ENCODE measurements at places on chromosomes 3 and 15.

- no peak for DNase-seq
Observed at GRCh38 chr3:20125289-20125688, 60.7 kb downstream of the SGO1 start.

DNA sequence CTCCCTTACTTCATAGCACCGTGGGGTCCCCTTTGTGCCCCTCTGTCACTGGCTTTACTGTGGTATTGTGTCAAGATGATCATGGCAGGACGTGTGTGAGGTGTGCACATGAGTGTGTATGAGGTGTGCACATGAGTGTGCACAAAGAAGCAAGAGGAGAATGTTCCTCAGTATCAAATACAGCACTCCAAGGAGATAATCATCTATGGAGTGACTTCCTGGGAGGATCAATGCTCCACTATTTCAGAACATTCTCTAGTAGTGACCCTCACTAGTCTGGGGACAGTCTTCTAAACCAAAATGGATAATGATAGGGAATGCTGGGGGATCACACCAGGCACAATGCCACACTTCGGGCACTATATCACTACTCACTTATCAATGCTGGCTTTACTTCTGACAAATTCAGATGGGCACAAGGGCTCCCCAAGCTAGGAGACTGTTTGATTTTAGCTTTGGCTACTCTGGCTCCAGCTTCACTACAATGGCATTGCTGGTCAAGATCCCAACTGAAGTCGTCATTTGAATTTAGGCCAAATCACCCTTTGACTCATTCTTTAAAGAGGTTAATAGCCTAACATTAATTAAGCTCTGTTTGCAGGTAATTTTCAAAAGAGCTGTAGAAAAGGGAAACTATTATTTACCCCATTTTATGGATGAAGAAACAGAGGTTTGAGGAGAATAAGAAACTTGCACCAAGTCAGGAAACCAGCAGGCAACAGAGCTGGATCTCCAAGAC is 124.1 kb downstream of the THRB start:
- DNase-seq: no peak

DNA sequence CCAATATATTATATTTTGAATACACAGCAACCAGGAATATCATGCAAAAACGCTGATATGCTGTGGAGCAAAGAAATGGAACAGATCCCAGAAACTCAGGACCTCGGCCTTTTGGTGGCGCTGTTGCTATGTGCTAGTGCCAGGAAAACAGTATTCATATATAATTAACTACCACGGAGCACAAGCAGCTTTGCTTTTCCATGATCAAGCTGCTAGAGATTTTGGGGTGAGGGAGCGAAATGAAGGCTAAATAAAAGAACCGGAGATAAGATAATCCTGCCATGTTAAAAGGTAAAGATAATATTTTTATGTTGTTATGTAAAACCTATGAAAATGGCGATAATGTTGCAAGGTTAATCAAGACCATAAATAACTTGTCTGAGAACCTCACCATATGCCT is 157.7 kb upstream of the FAM3D start:
- peak; percentile 44 for DNase-seq

DNA sequence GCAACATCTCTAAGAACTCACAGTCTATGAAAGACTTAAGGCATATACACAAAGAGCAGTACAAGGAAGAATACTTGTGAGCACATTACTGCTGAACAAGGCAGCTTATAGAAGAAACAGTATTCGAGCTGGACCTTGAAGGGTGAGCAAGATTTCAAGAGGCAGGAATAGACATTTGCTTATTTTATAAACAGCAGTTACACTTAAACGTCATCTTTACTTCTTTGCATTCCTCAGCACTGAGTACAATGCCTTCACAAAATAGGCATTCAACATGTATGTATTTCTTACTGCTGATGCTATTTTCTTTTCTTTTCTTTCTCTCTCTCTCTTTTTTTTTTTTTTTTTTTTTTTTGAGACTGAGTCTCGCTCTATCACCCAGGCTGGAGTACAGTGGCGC is 205.8 kb downstream of the ZIC4 start:
- DNase-seq: no peak

- DNase-seq: no peak
Observed at GRCh38 chr3:46931631-46932331, 44.8 kb downstream of the CCDC12 start.

DNA sequence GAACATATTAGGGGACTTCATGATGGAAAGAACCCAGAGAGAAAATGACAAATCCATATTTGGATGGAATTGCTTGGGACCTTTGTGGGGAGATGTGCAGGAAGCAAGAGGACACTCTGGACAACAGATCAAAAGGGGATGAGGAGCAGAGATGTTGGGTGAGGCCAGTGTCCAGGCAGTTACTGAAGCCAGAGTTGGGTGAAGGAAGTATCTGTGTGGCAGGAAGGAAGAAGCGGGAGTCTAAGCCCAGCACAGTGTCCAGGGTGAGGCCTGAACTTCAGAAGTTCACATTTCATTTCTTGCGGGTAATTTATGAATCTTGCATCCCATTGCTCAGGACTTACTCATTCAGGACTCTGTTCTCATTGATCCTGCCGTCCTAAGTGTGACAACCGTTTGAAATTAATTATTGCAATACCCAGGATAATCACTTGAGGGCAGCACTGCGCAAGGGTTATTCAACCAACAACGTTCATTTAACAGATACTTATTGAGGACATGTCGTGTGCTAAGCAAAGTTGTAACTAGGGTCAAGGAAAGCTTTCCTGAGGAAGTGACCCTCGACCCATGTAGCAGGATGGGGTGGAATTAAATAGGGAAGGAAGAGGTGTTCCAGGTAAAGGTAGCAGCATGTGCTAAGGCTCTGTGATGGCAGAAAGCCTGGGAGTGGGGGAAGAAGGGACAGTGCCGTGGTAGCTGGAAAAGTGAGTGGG is 61.3 kb upstream of the CMTM8 start:
- peak; percentile 63 for DNase-seq

- DNase-seq: no peak
Observed at GRCh38 chr3:194375473-194376240, 6.1 kb upstream of the LRRC15 start.

GRCh38 chr3:181839039-181839915 is 127.6 kb downstream of the SOX2 start:
- DNase-seq: peak; percentile 83

GRCh38 chr3:179615458-179616173 is 11.0 kb downstream of the NDUFB5 start:
- DNase-seq: no peak

DNA sequence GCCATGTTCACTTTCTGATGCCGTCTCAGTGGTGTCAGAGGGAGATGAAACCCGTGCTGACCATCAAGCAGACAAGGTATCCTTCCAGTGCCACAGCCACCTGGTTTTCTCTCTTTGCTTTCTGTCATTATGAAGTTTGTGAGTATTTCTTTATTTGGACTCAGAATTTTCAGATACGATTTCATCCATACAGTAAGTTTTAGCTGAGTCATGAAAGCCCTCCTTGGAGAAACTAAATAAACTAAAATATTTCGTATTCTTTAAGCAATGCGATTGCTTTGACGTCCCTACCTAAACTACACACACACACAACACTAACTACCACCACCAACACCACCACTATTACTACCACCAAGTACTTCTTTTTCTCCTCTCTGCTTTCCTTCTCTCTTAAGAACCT is 350.1 kb downstream of the NTRK3 start:
- DNase-seq: no peak

DNA sequence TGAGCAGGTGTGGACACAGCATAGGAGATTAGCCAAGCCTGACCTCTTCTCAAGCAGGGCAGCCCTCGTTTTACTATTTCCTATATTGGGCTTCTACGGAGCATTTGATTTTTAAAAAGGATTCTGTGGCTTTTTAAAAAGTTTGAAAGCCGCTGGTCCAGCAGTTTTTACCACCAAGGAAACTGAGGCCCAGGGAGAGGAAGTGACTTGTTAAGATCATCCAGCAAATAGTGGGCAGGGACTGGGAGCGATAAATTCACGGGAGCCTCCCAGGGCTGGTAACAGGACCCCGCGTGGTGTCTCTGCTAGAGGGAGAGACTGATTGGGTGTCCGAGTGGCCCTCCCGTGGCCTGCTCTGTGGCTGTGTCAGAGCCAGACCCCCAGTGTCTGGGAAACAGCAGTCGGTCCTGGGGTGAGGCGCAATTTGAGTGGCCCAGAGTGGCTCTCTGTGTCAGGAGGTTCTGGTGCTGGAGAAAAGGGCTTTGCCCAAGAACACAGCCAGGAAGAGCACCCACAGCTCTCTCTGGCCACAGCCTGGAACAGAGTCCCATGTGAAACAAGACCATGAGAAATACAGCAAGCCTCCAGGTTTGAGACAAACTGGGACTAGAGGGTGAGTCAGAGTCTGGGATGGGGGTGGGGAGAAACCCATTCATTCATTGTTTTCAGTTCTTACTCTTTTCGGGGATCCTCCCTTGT is 4.2 kb downstream of the FURIN start:
- DNase-seq: peak; percentile 17

- DNase-seq: no peak
Observed at GRCh38 chr15:101083336-101084045, 164.3 kb downstream of the LRRK1 start.

- DNase-seq: no peak
Observed at GRCh38 chr3:54784021-54784420, 143.8 kb downstream of the LRTM1 start.

GRCh38 chr3:29775340-29775739 is 494.5 kb downstream of the RBMS3 start:
- DNase-seq: peak; percentile 87

DNA sequence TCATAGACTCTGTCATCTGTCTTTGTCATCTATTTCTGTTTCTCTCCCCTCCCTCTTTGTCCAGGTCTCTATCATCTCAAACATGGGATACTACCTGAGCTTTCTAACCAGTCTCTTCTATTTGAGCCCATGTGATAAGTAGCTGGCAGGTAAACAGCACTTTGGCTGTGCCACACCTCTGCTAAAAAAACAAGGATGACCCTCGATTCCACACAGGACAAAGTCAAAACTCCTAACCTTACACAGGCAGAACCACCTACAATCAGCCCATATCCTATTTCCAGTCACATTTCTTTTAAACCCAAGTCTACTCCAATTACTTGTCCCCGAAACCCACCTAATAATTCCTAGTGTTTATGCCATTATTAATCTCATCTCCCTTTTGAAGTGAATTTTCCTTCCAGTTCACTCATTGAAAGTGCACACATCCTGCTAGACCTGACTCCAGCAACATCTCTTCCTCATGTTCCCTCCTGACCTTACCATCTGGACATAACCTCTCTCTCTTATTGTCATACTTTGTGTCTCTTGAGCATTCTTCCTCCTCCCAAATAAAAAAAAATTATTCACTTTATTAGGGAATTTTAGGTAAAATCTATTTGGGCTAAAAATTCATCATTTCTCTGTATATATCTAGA is 256.1 kb upstream of the ONECUT1 start:
- DNase-seq: no peak

- peak; percentile 40 for DNase-seq
Observed at GRCh38 chr3:193780810-193781478, 187.9 kb downstream of the OPA1 start.

GRCh38 chr3:193890016-193890897 is 245.7 kb upstream of the HES1 start:
- DNase-seq: no peak

DNA sequence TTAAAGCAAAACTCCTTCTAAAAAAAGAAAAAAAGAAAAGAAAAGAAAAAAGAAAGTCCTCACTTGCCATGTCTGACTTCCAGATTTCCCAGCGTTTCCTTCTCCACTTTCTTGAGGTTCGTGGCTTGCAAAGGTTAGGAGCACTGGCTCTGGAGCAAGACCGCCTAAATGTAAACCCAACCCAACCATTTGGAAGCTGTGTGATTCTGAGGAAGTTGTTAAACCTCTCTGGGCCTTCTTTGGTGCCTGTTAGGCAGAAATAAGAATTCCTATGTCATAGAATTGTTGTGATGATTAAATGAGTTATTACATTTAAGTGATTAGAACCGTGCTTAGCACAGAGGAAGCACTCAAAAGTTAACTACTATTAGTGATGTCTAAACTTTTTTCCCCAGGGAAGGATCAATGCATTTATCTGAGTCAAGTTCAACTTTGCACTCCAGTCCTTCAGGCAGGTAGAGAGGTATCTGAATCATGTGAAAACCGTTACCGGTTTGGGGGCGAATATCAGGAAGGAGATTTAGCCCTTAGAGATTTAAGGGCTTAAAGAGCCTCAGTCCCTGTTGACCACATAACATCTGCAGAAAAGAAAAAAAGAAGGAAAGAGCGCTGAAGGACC is 78.3 kb upstream of the HES1 start:
- DNase-seq: no peak

- DNase-seq: no peak
Observed at GRCh38 chr3:105537371-105538080, 170.8 kb downstream of the ALCAM start.

- DNase-seq: no peak
Observed at GRCh38 chr3:50390508-50391224, 31.3 kb upstream of the TMEM115 start.

DNA sequence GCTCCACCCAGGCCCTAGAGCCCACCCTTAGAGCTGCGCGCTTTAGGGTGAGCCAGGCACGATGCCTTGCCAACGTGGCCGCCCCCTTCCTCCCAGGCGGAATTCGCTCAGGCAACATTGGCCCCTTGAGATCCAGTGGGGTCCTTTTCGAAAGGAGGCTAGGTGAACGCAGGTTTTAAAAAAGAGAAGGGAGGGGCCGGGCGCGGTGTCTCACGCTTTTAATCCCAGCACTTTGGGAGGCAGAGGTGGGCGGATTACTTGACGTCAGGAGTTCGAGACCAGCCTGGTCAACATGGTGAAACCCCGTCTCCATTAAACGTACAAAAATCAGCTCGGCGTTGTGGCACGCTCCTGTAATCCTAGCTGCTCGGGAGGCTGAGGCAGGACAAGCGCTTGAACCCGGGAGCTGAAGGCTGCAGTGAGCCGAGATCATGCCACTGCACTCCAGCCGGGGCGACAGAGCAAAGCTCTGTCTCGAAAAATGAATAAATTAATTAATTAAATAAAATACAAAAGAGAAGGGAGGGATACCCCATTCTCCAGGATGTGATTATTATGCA is 984 bp upstream of the RPP25 start:
- no peak for DNase-seq

GRCh38 chr15:67914537-67915460 is 75.0 kb upstream of the RNU6-1 start:
- no peak for DNase-seq

GRCh38 chr3:124664804-124665203 is 65.4 kb upstream of the UMPS start:
- no peak for DNase-seq

DNA sequence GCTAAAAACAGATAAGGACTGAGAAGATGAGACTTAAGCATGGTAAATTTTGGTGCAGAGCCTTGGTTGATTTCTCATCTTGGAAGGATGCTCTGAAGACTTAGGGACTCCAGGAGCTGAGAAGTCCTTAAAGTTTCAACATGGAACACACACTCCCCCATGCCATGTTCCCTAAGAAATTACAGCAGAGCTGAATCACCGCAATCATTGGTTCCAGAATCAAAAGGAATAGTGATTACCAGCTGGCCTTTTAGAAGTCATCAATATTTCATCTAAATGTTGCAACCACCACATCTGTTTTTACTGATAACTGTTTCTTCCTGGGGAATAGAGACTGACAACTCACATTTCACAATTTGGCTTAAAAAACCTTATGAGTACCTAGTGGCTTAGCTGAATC is 229.3 kb downstream of the MINAR1 start:
- DNase-seq: no peak

GRCh38 chr3:86923071-86923491 is 67.9 kb downstream of the VGLL3 start:
- DNase-seq: no peak

All from NCI-H526 treated with DMSO at 0.1 percent for 48 hours (cell line).